Myometrial cell (primary cell): ENCODE measurements at places on chromosomes 5 and 9. TPM values are rescaled to one million over a fixed set of nuclear protein-coding genes. Genes with fewer than 3 reads are reported as not detected.

Gene FBN2
- total RNA-seq = 63.1 and 80.1 TPM in 2 replicates

Gene FRMD3
- 0.86 and 2.1 TPM in 2 replicates for total RNA-seq

Gene PCSK1
- total RNA-seq = under 0.01 and 0.58 TPM in 2 replicates

Gene HACD4
- total RNA-seq = 9.0 and 13.0 TPM in 2 replicates

Gene PCDHB14
- total RNA-seq = under 0.01 and 1.7 TPM in 2 replicates

Gene SAPCD2
- total RNA-seq = 17.3 and 17.5 TPM in 2 replicates

Gene LRRC19
- not detected in 2 replicates for total RNA-seq

Gene TTC23L
- total RNA-seq = not detected in 2 replicates
